ENCODE measurements at places on chromosomes 7 and 10. TPM values are rescaled to one million over a fixed set of nuclear protein-coding genes. Genes with fewer than 3 reads are reported as not detected.

AQP1 gene
- 140 TPM for total RNA-seq

OR9A2 gene
- total RNA-seq, result not detected

TMEM196 gene
- total RNA-seq, result 2.5 TPM

DNA sequence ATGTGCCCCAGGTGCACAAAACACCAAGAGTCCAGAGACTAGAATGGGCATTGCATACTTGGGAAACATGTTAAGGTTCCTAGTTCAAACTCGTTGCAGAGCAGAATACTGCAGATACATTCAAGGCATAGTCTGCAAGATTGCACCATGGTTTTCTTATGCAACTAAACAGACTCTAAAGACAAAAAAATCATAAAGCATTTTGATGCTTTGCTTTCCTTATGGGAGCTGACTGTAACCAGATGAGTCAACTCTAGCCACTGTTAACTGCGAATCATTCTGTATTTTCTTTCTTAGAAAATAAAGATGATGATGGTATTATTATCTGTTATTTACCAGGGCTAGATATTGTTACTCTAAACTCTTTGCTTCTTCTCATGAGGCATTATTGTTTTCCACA, 19.7 kb downstream of the TRUB1 start:
- no peak for DNase-seq

DNA sequence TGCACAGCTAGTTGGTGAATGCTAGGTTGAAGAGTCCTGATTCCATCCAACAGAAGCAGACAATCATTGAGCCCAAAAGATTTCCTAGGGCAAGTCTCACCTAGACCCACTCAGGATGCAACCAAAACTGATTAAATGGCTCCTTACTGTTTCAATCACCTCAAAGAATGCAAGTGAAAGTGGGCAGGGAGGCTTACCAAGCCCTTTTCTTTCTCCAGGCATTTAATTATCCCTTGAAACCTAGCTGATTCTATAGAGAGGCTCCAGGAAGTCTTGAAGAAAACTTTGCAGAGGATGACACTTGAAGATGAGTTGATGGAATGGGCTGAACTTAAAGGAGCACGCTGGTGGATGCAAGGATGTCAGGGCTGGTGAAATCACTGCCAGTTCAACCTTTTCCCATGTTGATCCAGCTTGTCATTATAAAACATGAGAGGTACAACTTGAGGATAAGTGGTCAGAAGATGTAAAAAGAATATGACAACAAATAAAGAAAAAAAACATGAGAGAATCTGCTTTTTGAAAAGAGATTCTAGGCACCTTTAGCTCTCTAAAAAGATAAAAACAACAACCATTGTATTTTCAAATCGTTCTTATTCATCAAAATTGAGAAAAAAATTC, 2.3 kb upstream of the ANKRD1 start:
- no peak for DNase-seq

DNA sequence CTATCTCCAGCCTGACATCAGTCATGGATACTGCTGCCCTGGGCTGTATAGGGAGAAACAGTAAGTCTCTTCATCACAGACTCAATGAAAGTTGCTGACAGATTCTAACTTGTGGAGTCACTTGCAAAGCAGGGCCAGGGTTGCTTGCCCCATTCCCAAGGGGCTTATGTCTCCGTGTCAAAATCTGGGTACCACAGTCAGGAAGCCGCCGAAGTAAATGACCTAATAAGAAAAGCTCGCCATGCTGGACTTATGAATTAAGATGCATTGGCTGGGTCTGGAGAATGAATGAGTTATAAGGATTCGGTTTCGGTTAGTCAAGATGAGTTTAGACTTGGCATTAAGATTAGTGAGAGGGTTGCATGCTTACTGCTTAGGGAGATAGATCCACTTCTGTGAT, 10.8 kb upstream of the OR6V1 start:
- no peak for DNase-seq

- DNase-seq, result peak; percentile 93
These were observed at the start of gene TSPAN12 for GRCh38 chr7:120857588-120858573. TSS of gene TSPAN12 (minus strand) at chr7:120858144. CDS start at chr7:120856763, 1,381 bp downstream.

Measured in mesenteric fat pad (tissue), 1 donor.